NCI-H748 treated with DMSO at 0.1 percent for 48 hours (cell line): ENCODE measurements at places on chromosomes 2 and 18.

DNA sequence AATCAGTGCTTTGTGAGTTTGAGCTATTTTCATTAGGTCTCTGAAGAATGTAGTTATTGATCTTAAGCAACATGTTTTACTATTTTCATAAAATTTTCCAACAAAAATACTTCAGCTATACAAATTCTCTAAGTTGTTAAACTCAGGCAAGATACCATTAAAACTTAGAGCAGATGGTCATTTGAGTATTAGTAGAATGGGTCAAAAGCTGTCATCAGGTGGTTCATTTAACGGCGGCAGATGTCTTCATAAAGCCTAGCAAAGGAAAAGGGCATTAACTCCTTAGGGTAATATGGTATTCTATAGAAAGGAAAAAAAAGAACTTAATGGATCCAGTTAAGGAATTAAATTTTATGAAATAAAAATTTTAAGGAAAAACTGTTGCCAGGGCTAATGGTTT is 19.2 kb downstream of the MIB1 start:
- no peak for DNase-seq

DNA sequence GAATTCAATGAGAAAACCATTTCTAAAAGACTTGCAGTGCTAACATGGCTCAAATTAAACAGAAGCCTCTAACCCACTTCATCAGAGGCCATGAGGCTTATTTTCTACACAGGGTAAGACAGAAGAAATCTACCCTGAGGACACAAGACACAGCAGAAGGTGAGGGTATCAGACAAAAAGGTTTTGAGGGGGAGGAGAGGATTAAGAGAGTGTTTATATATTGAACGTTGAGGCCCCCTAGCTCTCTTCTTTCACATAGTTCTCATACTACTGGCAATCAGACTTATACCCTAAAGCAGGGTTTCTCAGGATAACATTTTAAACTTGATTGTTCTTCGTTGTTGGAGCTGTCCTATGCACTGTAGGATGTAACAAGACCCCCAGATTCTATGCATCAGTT is 21.4 kb downstream of the ORC4 start:
- DNase-seq = no peak

DNA sequence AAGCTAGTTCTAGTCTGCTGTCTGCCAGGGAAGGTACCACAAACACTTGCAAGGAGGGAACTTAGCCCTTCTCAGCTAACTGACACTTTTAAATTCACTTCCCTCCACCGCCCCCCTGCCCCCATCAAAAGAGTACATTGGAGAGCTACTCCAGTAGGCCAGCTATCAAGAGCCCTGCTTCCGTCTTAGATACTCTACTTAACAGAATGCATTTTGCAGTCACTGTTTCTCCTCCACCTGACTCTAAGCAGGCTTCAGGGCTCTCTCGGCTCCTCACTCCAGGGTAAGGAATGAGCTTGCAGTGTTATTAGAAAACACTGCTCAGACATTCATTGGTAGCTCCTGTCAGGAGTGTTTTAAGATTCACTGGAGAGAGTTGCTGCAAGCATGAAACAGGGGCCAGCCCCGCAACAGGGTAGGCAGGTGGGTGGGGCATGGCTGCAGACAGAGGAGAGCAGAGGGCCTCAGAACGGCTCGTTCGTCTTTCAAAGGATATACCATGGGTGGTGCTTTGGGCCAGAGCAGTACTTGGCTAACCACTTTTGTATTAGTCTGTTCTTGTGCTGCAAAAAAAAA is 35.3 kb upstream of the PDCL3 start:
- DNase-seq = no peak

DNA sequence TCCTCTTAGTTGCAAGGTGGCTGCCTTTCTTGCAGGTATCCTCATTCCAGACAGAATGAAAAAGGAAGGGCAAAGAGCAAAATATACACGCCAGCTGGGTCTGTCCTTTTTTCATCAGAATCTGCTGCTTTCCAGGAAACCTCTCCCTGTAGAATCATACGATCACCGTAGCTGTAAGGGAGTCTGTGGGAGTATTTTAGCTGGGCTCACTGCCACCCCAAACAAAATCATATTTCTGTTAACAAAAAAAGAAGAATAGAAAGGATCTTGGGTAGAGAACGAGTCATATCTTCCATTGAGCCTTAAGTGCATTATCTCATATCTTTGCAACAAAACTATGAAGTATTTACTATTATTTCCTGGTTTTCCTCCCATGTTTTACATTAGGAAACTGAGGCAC is 15.0 kb upstream of the TANC1 start:
- no peak for DNase-seq

DNA sequence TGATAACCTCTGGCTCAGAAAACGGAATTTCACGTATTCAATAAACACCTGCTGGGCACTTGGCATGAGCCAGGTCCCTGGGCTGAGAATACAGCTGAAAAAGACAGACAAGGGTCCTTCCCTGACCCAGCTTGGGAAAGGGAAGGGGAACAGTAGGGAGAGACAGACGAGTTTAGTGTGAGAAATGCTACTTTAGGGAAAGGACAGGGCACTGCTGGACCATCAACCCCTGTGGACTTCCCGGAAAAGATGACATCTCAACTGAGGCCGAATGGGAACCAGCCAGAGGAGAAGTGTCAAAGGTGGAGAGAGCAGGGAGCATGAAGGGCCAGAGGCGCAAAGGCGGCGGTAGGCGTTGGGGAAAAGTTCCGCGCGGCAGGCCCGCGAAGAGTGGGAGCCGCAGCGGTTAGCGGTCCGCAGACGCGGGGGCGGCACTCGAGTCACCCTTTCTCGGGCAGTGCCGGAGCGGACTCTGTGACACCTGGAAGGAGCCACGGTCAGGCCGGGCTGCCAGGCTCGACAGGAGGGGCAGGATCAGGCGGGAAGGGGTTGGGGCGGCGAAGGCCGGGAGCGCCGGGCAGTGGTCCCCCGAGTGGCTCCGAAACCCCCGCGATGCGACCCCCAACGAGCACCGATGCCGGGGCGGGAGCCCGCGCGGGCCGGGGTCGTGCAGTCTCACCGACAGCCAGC is 519 bp downstream of the TEX261 start:
- no peak for DNase-seq

DNA sequence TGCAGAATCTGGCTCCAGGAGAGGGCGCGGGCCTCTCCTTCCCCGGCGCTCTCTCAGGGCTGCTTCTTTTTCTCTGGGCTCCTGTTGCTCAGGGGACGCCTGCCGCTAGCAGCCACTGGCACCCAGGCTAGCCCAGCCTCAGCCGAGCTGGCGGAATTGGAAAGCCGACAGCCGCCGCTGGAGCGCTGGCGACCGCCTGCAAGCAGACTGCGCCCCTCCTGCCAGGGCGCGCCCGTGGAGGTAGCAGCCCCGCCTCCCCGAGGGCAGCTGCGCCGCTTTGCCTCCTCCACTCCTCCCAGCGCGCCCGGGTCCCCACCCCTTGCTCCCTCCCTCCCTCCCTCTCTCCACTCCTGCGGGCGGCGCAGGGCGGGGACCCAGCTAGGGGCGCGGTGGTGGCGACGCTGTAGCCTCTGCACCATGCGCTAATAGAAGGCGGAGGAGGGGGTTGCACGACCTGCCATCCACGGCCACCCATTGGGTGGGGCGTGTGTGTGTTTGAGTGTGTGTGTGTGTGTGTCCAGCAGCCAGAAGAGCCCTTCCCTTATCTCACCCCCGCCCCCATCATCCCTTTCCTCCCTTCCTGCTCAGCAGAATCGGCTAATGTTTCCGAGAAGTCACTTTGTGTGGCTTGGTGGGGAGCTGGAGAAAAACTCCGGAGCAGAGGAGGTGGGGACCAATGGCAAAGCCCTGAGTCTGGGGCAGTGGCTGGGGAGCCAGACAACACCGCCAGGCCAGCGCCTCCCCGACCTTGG is at the start of gene SCN9A:
SCN9A (minus strand) TSS at position 209 of the 752 bp plus-strand sequence. CDS start 64,188 bp downstream, outside the sequence.
- DNase-seq = peak; percentile 92

DNA sequence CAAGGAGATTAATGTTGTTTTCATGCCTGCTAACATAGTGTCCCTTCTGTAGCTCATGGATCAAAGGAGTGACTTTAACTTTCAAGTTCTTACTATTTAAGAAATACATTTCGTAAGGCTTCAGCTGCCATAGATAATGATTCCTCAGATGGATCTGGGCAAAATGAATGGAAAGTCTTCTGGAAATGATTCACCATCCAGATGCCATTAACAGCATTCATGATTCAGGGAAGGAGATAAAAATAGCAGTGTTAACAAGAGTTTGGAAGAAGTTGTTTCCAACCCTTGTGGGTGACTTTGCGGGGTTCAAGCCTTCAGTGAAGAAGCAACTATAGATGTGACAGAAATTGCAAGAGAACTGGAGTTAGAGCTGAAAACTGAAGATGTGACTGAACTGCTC is 17.0 kb downstream of the VRK2 start:
- DNase-seq = no peak

- DNase-seq = no peak
Observed at GRCh38 chr2:159072795-159073194, 104.4 kb downstream of the TANC1 start.

GRCh38 chr2:180061085-180061484 is 54.0 kb upstream of the CWC22 start:
- DNase-seq = no peak

- DNase-seq = no peak
Observed at GRCh38 chr2:12326449-12327190, 390.1 kb upstream of the TRIB2 start.

DNA sequence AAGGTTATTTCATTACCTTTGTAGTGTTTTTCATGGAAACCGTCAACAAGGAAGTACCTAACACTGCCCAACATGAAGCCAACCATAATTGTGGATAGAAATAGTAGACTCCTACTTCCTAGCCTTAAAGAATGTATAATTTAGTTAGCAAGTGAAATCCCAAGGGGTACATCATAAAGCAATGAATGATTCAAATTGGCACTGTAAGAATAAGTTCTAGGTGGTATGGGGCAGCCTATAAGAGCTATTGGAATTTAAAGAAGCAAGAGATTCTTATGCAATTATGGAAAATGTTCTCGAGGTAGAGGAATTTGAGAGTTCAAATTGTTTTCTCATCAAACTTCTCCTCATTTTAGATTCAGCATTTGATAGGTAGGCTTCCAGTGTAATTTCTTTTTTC is 157.9 kb downstream of the FMNL2 start:
- DNase-seq = no peak

DNA sequence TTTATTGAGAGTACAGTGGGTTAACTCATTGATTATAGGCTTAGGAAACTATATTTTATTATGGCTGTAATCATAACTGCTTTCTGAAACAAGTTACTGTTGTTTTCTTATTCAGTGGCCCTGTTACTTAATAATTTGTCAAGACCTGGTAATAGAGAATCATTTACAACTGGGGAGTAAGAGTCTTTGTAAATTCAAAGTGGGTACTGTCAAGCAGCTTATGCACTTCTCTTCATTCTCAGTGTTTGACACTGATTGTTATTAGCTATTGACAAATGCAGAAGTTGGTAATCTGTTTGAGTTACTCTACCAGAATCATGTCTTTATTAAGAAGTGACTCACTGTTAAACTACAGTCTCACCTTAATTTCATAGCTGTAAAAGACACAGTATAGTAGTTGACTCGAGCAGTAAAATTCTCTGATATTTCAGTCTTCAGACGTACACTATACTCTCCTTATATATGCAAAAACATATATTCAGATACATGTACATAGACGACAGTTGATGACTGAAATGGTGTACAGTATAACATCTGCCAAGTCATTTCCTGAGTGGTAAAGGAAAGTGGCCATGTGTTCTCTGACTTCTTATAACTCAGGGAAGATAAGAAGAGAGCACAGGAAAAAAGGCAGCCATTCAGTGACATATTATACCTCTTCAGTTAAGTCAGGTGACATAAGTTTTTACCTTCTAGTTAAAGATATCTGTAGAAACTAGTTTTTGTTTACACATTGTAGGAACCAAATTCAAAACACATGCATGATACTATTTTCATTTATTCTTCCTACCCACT is 36.0 kb upstream of the TTC27 start:
- DNase-seq = no peak

- DNase-seq = no peak
Observed at GRCh38 chr2:100893392-100894104, 73.6 kb downstream of the NPAS2 start.

- DNase-seq = no peak
Observed at GRCh38 chr18:61085036-61085435, 248.2 kb upstream of the CDH20 start.

DNA sequence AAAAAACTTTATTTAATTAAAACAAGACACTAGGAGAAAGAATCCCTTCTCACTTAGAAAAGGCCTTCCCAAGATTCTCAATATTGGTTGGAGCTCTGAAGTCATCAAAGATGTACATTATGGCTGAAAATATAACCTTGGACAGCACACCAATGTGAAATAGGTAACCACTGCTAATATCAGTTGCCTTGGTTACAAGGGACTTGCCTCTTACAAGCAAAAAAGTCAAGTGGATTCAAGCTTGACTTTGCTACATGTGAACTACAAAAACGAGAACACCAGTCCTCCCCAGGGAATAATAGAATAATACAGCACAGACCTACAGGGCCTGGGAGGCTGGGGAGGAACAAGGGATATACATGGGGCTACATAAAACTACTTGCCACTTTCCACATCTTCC is 46.1 kb downstream of the NABP1 start:
- DNase-seq = no peak

- DNase-seq = no peak
Observed at GRCh38 chr2:143988082-143988481, 531.8 kb downstream of the ZEB2 start.

- no peak for DNase-seq
Observed at GRCh38 chr2:216882876-216883275, 23.0 kb upstream of the TNP1 start.

- no peak for DNase-seq
Observed at GRCh38 chr2:75018162-75018561, 59.7 kb downstream of the POLE4 start.

DNA sequence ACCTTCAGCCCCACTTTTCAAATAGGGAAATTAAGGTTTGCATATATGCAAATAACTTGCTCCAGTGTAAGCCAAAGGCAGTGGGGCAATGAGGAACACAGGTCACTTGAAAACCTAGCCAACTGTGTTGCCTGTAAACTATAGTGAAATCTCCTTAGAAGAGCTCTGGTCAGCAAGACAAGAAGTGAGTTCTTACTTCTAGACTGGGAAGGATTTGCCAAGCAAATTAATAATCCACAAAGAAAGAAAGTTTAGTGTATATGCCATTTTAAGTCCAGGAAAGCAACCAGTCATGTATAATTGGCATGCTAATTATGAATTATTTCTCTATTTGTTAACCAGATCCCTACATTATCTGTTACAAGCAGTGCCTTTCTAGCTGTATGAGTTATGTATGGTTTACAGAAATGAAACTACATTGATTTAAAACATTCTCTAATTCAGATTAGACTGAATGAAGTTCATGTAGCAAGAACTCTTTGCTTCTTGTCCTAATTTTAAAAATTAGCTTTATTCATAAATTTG is 129.9 kb downstream of the MTX2 start:
- DNase-seq = no peak

DNA sequence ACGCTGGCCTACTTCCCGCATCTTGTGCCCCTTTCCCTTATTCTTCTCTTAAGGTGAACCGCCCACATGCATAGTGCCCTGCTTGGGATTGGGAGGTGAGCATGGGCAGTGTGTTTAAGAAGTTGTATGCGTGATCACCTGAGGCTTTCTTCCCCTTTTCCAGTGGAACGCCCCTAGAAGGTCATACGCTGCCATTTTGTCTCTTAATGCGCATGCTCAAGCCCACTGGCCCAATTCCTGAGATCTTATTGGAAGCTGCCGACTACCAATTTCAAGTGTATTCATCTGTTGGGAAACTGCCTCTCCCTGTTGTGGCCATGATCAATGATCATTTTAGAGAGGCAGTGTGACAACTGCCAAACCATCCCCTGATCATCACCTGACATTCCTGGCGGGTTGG is 3.3 kb upstream of the CETN1 start:
- no peak for DNase-seq
